ENCODE measurements at places on chromosomes 2 and 18.
A peak's percentile ranks its signal among the peaks of the same experiment; 100 is the strongest.

GRCh38 chr2:207254591-207255464, 89.1 kb upstream of the KLF7 start:
- no peak for DNase-seq

DNA sequence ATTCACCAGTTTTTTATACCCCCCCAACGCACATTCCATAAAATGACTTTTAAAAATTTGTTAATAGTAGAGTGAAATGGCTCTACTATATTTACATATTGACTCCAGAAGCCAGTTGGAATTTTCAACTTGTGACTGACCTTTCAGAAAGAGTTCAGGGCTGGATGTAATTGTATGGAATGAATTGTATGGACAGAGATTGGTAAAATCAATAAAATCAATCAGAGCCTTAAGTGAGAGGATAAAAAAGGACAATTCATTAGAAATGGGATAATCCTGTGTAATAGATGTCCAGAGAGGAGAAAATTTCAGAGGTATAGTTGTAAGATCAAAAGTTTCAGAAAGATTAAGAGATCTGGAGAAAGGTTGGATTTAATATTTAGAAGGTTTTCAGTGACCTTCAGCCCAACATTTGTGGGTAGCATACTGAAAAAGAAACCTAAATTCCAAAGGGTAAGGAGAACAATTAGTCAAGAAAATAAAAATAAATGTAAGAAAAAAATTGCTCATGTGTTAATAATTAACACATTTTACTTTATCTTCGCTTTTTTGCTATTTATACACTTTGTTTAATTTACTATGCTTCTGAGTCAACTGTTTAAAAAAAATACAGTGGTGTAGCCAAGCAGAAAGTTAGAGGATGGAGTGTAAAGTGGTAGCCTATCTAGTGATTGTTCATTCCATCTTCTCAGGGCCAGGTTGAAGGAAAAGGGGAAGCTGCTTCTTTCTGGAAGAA, 385.4 kb upstream of the TMEFF2 start:
- DNase-seq, result no peak

GRCh38 chr2:46273225-46273863, 23.9 kb upstream of the EPAS1 start:
- DNase-seq, result no peak

- peak; percentile 7 for DNase-seq
These were observed 61.5 kb upstream of the KLF7 start for GRCh38 chr2:207227062-207227748.

- no peak for DNase-seq
These were observed 222.2 kb downstream of the BCL11A start for GRCh38 chr2:60331115-60331809.

DNA sequence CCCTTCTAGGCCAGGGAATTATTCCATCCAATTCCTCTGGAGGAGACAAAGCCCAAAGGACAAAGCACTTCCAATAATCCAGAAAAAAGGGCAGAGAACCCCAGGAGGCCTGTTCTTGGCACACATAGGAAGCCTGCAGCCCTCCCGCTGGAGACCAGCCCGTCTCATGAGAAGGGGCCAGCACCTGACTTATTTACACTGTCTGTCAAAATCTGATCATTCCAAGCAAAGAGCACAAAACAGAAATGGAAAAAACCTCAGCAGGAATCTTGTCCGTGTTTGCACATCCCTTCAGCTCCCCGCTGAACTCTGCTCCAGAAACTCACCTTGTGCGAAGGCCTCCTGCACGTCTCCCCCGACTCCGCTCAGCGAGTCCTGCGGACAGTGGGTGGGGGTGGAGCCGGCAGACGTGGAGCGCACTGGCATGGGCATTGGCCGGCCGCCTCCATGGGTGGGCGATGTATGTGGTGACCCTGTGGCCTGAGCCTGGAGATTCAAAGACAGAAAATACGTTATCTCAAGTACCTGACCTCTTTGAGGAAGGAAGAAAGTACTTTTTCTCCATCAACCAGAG, 46.2 kb upstream of the DNMT3A start:
- no peak for DNase-seq

GRCh38 chr18:7896805-7897518, 329.8 kb downstream of the PTPRM start:
- no peak for DNase-seq

- no peak for DNase-seq
These were observed 299.1 kb downstream of the NRXN1 start for GRCh38 chr2:50732796-50733195.

Data from AG08395 (cell line).